ENCODE measurements at places on chromosomes 11 and 22.

GRCh38 chr11:74680703-74681531 is 50.3 kb downstream of the CHRDL2 start:
- no peak for DNase-seq

DNA sequence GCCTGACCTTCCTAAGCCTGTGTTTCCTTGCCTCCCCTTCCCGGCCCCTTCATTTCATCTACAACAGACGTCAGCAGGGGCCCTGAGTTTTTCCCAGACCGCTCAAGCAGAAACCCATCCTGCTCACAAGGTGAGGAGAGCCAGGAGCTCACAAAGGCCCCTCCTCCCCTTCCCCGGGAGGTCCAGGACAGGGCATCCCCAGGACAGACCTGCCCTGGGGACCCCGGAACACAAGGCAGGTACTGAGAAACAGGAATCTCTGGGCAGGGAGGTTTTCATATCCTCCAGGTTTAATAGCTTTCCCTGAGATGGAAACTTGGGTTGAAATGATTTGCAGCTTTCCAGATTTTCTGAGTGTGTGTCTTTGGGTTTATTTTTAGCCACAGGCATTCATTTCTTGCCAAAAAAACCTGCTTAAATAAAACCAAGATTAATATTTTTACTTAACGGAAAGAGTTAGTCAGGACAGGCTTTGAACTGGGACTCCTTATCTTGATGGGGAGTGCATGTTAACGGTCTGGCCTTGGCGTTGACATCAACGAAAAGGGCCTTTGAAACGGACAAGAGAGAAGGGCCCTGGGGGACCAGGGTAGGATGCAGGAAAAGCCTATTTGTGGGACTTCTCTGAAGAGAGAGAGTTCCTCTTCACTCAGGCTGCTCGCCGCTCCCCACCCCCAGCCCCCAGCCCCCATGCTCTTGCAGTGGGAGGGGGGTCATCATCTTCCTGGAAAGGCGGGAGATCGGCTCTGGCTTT is 38.5 kb downstream of the TIMP3 start:
- DNase-seq: no peak

- DNase-seq: no peak
Measured at GRCh38 chr11:83764643-83765042, 478.5 kb upstream of the CCDC90B start.

DNA sequence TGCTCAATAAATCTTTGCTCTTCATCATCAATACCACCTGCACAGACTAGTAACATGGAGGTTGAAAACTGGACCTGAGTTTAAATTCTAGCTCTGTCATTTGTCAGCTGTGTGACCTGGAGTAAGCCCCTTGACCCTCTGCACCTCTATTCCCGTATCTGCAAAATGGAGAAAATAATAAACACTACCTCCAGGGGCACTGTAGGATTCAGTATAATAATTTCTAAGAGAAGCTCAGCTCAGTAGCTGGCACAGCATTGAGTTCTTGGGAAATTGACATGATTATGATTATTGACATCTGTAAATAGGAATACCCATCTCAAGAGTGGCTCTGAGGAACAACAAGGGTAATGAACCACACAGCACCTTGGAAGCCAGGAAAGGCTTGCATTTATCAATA is 78.4 kb downstream of the MN1 start:
- no peak for DNase-seq

- DNase-seq: no peak
Measured at GRCh38 chr11:108009497-108010370, 1.0 kb downstream of the CUL5 start.

GRCh38 chr11:12288931-12289666 is 88.3 kb upstream of the PARVA start:
- DNase-seq: no peak

GRCh38 chr11:724049-724777 is 18.2 kb downstream of the EPS8L2 start:
- no peak for DNase-seq

DNA sequence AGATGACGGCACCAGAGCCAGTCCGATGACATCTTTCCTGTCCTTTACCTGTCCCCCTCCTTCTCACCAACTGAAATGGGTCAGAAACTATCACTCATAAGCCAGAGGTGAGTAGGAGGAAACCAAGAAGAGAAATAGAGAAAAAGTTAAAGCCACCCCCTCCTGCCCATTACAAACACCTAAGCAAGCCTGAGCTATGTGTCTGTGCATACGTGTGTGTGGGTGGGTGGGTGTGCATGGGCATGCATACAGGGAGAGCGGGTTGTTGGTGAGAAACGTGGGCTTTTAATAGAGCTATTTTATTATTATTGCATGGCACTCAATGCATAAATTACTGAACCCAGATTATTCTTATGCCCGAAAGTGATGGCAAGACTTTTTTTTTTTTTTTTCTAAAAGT is 2.6 kb downstream of the PATE4 start:
- DNase-seq: no peak

DNA sequence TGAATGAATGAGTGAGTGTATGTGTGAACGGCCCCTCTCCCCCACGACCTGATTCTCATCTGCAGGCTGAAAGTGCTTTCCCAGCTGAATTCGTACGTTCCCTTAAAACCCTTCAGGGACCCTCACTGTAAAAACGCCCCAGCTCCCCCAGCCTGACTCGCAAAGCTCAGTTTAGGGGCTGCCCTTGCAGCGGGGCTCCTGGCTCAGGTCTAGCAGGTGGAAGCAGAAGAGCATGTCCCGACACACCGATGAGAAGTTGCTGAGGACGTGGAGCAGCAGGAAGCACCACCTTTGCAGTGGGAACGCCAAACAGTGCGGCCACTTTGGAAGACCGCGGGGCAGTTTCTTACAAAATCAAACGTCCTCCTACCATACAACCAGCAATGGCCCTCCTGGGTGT is 3.6 kb upstream of the MRPL23 start:
- DNase-seq: no peak

DNA sequence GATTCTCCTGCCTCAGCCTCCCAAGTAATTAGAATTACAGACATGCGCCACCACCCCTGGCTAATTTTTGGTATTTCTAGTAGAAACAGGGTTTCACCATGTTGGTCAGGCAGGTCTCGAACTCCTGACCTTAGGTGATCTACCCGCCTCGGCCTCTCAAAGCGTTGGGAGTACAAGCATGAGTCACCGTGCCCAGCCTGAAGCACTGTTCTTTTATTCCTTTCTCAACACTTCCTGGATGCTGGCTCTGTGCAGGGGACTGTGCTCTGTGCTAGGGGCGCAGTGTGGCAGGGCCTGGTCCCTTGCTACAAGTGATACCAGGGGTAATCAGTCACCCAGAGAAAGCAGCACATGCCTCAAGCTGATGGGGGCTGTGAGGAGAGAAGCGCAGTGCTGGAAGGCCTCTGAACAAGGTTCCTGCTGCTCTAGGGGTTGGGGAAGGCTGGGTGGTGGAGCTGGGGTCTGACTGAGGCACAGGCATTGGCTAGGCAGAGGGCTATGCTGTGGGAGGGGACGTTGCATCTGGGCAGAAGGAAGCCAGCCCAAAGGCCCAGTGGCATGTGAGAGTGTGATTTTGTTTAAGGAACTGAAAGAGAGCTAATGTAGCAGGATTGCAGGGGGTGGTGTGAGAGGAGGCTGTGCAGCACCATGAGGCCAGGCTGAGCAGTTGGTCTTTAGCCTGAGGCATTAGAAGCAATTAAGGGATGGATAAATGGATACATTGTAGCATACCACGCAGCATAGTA is 42.5 kb downstream of the CABIN1 start:
- no peak for DNase-seq

- DNase-seq: no peak
Measured at GRCh38 chr11:126354631-126355323, 709 bp upstream of the ST3GAL4 start.

DNA sequence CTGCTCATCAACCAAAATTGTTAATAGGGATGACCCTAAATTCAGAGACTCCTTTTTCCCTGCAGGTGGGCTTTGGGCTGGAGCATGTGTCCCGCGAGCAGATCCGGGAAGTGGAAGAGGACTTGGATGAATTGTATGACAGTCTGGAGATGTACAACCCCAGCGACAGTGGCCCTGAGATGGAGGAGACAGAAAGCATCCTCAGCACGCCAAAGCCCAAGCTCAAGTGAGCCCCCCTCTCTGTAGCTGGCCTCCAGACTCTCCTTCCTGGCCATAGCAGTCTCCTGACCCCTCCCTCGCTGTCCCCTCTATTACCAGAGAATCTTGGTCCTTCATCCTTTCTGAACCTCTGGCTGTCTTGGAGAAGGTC is 47.9 kb upstream of the RAB1B start:
- no peak for DNase-seq

- DNase-seq: no peak
Measured at GRCh38 chr11:46435679-46436078, 44.1 kb upstream of the CHRM4 start.

DNA sequence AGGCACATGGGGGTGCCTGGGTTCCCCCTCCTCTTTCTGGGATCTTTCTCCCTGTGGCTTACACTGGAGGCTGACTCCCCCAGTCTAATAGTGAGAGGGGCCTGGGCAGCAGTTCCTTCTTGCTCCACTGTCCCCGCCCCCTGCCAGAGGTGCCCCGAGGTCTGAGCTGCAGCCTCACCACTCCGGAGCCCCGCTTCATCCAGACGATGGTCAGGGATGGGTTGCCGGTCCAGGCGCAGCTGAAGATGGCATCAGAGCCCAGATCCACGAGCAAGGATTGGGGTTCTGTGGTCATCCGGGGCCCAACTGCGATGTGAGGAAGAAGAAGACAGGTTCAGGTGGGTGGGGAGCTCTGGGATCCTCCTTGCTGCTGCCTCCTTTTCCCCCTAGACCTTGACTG is 91.1 kb downstream of the ST3GAL4 start:
- DNase-seq: no peak

- no peak for DNase-seq
Measured at GRCh38 chr11:49851971-49852389, 100.2 kb upstream of the OR4C13 start.

- no peak for DNase-seq
Measured at GRCh38 chr11:60734279-60734678, 9.8 kb downstream of the MS4A18 start.

DNA sequence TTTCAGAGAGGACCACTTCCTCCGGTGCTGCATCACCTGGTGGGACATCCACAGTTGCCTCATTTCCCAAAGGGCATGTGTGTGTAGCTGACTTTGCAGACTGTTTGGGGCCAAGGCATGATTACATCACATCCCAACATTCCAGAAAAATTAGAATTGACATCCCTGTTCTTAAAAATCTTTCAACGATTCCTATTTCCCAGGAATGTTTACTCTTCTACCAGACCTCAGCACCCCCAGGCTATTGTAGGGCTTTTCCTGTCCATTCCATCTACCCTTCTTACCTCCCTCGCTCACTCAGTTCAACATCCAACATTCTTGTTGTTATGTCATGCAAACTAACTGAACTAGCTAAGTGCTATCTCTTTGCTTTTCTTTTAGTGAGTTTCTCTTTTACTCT is 37.3 kb downstream of the PIWIL4 start:
- DNase-seq: no peak

DNA sequence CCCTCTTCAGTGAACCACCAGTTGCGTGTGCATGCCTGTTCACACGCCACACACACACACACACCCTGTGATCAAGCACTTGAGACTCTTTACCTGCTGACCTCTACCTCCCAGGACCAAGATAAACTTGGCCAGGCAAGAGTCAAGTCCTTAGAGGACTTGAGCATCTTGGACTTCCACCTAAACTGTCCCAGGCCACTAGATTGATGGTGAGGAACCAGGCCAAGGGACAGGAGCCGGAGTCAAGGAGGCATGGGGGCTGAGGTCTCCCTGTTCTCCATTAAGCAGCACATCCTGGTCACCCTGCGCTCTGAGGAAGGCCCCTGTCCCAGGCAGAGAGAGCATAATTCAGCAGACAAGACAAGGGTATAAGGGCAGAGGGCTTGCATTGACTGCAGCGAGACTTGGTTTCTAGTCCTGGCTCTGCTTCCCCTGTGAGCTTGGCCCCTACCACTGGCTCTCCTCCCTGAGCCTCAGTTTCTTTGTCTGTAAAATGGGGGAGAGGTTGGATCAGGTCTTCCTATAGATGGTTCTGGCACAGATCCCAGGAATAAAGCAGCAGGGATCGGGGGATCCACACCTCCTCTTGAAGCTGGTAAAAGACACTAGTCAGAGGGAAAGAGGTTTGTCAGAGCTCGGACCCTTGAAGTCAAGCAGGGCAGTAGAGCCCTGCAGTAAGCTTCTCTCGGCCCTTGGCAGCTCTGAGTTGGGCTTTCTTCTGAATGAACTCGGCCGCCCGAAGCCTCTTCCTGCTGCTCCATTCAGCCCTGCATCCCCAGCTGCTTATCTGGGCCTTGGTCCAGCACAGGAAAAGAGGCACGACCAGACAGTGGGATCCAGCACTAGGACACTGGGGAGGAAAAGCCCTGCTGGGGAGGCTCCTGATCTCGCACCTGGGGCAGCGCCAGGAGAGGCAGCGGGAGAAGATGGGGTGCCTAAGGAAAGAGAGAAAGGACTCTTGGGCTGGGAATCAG is 2.0 kb downstream of the CREB3L1 start:
- no peak for DNase-seq

DNA sequence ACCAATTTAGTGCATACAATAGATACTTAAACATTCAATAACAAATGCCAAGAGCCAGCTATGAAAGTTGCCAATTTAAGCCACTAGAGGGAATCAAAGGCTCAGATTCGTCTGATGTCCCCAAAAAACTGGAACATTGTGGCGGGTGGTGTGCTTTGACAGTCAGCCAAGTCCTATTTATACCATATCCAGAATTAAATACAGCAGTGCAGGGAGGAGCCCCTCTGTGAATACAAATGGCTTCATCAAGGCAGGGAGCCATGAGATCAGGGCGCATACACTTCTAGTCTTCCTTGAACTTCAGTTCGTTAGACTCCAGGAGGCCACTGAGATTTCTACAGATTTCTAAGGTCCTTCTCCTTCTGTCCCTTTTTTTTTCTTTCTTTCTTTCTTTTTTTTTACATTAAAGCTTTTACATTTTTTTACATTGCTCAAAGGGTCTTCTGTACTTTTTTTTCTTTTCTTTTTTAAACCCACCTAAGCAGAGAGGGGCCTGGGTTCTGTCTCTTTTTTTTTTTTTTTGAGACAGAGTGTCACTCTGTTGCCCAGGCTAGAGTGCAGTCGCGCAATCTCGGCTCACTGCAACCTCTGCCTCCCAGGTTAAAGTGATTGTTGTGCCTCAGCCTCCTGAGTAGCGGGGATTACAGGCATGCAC is 41.5 kb upstream of the HSPA8 start:
- DNase-seq: peak; percentile 58

- DNase-seq: no peak
Measured at GRCh38 chr11:129410395-129410960, 34.8 kb downstream of the BARX2 start.

DNA sequence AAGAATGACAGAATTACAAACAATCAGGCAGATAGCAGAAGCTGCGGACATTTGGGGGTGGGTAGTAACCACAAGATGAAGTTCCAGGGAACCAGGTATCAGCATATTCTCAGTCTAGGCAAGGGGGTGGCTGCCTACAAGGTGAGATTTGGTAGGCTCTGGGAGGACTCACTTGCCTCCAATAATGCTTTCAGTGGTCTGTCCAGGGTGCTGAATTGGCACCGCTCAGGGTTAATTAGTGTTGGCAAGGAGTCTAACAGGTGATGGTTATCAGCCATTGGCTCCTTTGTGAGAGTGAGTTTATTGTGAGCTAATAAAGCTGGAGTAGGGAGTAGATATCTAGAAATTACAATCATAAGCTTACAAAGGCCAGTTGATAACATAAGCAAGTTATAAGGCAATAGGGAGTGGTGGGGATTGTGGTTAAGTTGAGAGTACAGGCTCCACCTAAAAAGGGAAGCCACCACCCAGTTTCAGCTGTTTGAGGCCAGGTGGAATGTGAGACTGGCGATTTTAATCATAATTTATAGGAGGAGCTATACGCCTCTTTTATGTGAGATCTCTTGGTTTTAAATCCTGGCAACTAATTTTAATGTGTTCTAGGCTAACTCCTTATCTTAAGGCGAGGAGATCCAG is 320.5 kb downstream of the MIAT start:
- no peak for DNase-seq
